ENCODE measurements at places on chromosomes 12 and 14.

DNA sequence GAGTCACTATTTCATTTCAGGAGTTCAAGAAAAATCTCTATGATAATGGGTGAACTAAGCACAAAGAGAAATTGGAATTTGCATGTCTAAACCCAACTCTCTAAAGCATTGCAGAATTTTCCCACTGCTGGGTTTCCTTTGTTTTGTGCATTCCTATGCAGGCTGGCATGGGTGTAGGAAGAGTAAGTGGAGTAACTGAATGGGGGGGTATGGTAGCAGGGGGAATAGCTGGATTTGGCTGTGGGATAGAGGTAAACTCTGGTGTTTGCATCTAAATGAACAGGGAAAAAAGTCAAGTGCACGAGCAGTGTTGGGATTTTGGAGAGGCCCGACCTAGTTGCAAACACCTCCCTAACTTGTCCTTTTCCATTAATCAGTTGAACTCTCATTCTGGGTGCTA, 159.1 kb downstream of the ANO4 start:
- no peak for DNase-seq

DNA sequence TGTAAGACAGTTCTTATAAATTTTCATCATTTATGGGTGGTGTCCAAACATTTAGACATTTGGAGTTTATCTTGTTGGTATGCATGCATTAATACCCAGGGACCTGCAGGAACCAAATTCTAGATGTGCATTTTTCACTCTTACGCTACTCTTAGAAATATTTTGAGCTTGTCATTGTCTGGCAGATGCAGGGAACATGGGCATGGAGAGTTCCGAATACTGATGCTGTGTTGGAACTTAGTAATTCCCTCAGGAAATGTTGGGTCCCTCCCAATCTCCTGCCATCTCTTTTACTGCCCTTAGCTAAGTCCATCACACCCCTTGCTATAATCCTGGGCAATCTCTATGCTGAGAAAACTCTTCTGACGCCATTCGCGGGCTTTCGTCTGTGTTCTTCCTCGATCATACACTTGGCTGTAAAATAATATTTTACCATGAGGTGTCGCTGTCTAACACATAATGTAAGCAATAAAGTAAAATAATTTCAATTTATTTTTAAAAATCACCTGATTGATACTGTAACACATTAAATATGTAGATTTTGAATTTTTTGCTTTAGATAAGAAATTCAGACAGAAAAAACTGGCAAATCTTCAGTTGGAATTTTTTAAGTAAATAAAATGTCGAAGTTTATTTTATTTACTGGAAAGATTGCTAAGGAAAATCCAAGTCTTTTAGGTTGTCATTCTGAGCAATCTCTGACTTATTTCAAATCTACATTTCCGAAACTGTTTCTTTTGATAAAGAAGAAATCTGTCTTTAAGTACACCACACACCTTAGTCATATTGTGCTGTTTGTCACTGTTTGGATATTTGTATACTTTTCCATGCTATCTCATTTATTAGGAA, 304.1 kb upstream of the SSTR1 start:
- no peak for DNase-seq

- DNase-seq: no peak
These were observed 6.6 kb downstream of the DLK1 start for GRCh38 chr14:100733152-100733850.

DNA sequence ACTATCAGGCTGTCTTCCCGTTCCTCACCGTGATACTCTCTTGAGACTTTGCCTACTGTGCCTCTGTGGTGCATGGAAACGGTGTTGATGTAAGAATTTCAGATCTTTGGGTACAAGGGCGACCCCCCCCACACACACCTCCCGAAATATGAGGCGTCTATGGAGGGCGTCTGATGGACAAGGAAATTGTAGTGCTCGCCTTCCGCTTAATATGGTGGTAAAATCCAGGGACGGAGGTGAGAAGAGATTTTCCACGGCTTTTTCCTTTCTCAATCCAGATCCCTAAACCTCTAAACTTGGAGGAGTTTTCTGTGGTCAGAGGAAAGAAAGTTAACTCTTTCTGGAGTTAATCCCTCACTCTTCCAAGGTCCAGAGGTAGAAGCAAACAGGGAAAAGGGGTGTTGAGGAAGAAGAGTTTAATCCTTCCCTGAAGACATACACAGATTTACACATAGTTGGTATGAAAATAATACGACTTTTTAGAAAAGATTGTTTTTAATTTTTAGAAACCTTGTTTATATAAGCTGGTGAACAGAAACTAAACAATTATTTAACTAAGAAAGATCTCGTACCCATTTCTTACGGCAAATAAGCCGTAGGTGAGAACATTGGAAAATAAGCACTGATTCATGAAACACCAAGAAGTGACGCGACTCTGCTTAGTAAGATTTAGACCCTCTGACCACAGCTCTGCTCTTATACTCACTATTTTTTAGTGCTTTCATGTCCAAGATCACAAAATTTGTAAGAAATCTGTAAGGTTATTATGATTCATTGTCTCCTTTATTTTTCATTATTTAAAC, 23.1 kb upstream of the RNASE12 start:
- DNase-seq: no peak

DNA sequence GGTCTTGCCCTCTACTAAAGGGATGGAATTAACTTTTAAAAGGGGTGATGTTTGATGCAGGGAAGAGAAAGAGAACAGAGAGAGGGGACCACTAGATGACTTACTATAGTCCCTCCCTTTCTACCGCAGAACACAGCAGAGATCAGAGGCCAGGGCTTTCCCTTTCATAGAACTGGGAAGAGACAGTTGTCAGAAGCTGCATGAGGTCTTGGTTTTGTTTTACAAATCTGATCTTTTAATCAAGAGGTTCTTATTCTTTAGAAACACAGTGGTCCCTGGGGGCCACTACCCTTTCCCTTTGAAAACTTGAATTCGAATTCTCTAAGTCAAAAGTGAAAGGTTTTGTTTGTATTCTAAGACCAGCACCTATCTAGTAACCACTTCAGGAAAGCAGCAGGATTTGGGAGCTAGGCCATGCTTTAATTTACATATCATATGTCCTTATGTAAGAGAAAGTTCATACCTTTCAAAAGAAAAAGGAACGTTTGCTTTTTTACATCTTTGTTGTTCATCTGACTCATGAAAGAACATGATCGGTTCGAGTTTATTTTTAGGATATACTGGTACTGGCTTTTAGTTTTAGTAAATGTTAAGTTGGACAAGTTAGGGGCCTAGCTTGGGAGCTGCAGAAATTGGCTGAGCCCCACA, 6.3 kb downstream of the FBXL14 start:
- no peak for DNase-seq

- DNase-seq: peak; percentile 16
These were observed 4.0 kb downstream of the BTG1 start for GRCh38 chr12:92141591-92142121.

- no peak for DNase-seq
These were observed 18.1 kb downstream of the EGLN3 start for GRCh38 chr14:33932576-33933345.

DNA sequence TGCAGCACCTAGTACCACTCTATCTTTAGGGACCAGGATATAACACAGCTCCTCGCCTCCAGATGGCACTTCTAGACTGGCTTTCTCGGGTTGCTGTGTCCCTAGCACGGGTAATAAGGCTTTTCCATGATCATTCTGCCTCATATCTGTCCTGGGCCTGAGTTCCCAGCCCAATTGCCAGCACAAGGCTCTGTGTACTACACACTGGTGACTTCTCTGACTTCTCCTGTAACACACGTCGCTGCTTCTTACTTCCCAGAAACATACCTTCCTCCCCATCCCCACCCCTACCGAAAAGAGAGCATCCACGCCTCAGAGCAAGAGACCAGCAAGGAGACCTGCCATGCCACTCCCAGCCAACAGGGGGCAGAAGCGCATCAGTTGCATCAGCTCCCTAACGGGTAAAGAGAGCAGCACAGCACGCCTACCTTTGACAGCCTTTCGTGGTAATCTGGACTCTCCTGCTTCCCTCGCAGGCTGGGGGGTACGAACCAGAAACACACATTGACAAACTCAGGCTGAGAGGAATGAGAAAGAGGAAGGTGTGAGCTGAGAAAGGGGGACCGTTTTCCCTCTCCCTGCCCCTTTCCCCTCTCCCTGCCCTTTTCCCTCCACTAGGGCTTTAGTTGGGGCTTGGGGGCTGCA, 21.2 kb upstream of the ZNF740 start:
- DNase-seq: peak; percentile 90

All from activated gamma-delta T cell treated with Interleukin-2 at 50 U/mL for 16 hours (primary cell).